ENCODE measurements at places on chromosomes 12 and 14.
A peak's percentile ranks its signal among the peaks of the same experiment; 100 is the strongest.

GRCh38 chr12:122979001-122979907 is 1.2 kb upstream of the ARL6IP4 start:
- H3K4me3 ChIP-seq, result peak overlapping the region; percentile 81
- peak overlapping the region; percentile 83 for H3K27ac ChIP-seq
- H3K4me1 ChIP-seq, result peaks cover 80% of the 10 kb centered on the region
- no peaks in the 10 kb centered on the region for H3K27me3 ChIP-seq

DNA sequence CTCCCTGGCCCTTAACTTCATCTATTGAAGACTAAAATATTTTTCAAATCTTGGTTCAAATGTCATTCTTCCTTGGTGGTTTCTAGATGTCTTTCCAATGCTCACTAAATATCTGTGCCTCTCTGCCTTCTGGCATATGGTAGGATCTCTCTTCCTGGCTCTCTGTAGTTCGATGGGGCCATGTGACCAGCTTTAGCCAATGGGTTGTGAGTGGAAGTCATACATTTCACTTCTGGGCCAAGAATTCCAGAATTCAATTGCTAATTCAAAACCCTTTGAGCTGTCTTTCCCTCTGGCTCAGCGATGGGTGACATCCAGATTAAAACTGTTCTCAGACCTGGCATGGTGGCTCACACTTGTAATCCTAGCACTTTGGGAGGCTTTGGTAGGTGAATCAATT is 25.8 kb upstream of the CTDSP2 start:
- H3K4me1 ChIP-seq, result peaks cover 26% of the 10 kb centered on the region
- H3K27ac ChIP-seq, result no peak overlapping the region

GRCh38 chr12:12689647-12690300 is 6.2 kb downstream of the GPR19 start:
- H3K27ac ChIP-seq, result no peak overlapping the region
- no peak for DNase-seq
- H3K27me3 ChIP-seq, result no peaks in the 10 kb centered on the region
- H3K4me3 ChIP-seq, result no peak overlapping the region

- H3K4me1 ChIP-seq, result peaks cover 7% of the 10 kb centered on the region
- no peak overlapping the region for H3K27ac ChIP-seq
- no peaks in the 10 kb centered on the region for H3K36me3 ChIP-seq
- no peaks in the 10 kb centered on the region for H3K27me3 ChIP-seq
- no peak overlapping the region for H3K4me3 ChIP-seq
- no peak for DNase-seq
Observed at GRCh38 chr12:121653999-121654398, 15.5 kb downstream of the MORN3 start.

DNA sequence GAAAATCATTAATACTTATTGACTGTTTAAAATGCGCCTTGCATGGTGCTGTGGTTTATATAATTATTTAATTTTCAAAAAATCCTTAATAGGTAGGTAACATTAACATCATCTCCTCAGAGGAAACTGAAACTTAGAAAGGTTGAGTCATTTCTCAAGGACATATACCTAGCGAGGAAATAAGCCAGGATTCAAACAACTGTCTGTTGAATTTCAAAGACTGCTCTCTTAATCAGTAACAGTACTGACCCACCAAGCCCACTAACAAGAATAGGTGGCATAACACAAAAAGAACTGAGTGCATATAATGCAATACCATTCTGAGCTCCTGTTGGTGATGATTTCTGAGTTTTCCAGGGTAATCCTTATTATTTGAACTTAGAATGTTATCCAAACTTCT is 174.3 kb downstream of the SOX5 start:
- no peaks in the 10 kb centered on the region for H3K36me3 ChIP-seq
- no peaks in the 10 kb centered on the region for H3K4me1 ChIP-seq
- no peak overlapping the region for H3K27ac ChIP-seq
- no peak for DNase-seq

DNA sequence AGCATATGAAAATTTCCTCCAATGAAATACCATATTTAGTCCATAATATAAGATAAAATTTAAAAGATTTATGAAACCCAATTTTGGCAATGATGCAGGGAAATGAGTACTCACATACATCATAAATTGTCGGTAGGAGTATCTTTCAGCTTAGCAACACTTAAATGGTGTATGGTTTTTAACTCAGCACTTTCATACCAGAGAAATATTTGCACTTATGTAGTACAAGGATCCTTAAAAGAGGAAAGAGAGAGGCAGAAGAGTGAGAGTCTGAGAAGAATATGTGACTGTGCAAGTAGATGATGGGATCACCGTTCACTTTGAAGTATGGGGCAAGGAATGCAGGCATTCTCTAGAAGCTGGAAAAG is 379.3 kb upstream of the DCN start:
- no peak for DNase-seq
- no peak overlapping the region for H3K4me3 ChIP-seq
- no peaks in the 10 kb centered on the region for H3K27me3 ChIP-seq

- DNase-seq, result no peak
- no peaks in the 10 kb centered on the region for H3K27me3 ChIP-seq
- no peaks in the 10 kb centered on the region for H3K36me3 ChIP-seq
- no peak overlapping the region for H3K27ac ChIP-seq
- H3K4me1 ChIP-seq, result no peaks in the 10 kb centered on the region
Observed at GRCh38 chr12:19665121-19665900, 226.0 kb downstream of the AEBP2 start.

- peak overlapping the region; percentile 73 for H3K27ac ChIP-seq
- H3K27me3 ChIP-seq, result no peaks in the 10 kb centered on the region
- peaks cover 22% of the 10 kb centered on the region for H3K4me1 ChIP-seq
- no peaks in the 10 kb centered on the region for H3K36me3 ChIP-seq
Observed at GRCh38 chr14:101875727-101876554, 88.4 kb upstream of the DYNC1H1 start.

DNA sequence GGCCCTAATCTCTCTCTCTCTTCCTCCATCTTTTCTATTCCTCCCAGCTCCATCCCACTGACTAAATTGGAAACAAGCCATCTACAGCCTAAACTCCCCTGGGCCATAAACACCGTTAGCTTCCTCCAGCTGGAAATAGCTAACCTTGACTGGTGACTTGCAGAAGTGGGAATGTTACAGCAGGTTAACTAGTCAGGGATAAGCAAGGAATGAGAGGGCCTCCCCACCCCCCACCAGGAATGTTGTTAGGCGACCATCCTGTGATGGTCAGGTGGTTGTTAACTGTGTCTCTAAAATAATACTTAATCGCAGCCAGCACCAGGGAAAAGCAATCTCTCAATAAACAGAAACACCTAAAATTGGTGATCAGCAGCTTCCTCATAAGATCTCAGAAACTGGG is 40.8 kb downstream of the MIS18BP1 start:
- H3K4me3 ChIP-seq, result no peak overlapping the region
- no peak for DNase-seq
- H3K4me1 ChIP-seq, result no peaks in the 10 kb centered on the region

DNA sequence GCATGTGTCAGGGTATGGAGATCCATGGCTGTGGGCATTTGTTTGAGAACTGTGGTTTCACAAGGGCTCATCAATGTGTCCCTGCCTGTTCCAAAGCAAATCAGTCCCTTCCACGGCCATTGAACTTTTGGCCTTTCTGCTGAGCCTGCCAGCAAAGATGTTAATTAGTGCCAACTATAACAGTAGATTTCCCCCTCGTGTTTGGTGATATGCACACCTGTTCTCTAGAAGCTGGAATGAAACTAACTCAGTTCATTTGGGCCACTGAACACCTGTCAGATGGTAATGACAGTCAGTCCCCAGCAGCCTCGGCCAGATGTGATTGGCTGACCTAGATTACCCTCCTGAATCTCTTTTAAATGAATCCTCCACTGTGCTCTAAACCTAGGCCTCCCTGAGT is 43.2 kb downstream of the IRAK3 start:
- no peaks in the 10 kb centered on the region for H3K36me3 ChIP-seq
- H3K27me3 ChIP-seq, result no peaks in the 10 kb centered on the region
- H3K4me3 ChIP-seq, result no peak overlapping the region
- DNase-seq, result no peak

DNA sequence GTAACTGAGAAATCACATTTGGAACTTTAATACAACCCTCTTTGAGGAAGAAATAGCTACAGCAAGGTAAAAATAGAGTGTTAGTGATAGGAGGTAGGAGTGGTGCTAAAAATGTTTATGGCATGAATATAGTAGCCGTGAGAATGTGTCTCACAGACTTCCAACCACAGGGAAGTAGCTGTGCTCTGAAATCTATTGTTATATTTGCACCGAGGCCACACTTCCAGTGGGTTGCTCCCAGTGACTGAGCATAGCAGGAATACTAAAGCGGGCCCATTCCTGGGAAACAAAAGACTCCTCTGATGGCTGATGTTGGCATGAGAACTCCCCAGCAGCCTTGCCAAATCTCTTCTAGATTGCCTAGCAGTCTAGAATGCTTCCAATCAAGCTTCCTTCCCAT is 174.1 kb upstream of the PLXNC1 start:
- no peak overlapping the region for H3K27ac ChIP-seq
- H3K27me3 ChIP-seq, result no peaks in the 10 kb centered on the region
- H3K36me3 ChIP-seq, result no peaks in the 10 kb centered on the region
- H3K4me3 ChIP-seq, result no peak overlapping the region

DNA sequence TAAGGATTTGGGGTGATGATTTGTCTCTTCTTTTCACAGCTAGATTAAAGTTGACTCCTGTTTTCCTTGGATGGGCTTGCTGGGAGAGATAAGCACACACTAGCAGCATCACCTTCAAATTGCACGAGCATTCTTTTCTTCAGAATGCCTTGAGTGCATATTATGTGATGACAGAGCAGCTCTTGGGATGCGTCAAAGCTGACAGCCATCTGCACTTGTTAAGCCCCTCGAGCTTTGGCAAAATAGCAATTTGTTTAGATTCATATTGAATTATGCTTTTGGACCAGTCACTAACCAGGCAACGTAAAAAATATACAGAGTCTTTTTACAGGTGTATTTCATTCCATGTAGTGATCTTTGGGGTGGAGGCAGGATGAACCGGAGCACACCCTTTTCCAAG is 407.0 kb downstream of the FUT8 start:
- H3K4me1 ChIP-seq, result no peaks in the 10 kb centered on the region
- H3K36me3 ChIP-seq, result no peaks in the 10 kb centered on the region
- DNase-seq, result no peak
- H3K27me3 ChIP-seq, result no peaks in the 10 kb centered on the region

- no peaks in the 10 kb centered on the region for H3K27me3 ChIP-seq
- peaks cover 4% of the 10 kb centered on the region for H3K36me3 ChIP-seq
- peaks cover 9% of the 10 kb centered on the region for H3K4me1 ChIP-seq
- no peak for DNase-seq
- no peak overlapping the region for H3K4me3 ChIP-seq
- H3K27ac ChIP-seq, result no peak overlapping the region
Observed at GRCh38 chr14:75470238-75470797, 42.5 kb downstream of the JDP2 start.

DNA sequence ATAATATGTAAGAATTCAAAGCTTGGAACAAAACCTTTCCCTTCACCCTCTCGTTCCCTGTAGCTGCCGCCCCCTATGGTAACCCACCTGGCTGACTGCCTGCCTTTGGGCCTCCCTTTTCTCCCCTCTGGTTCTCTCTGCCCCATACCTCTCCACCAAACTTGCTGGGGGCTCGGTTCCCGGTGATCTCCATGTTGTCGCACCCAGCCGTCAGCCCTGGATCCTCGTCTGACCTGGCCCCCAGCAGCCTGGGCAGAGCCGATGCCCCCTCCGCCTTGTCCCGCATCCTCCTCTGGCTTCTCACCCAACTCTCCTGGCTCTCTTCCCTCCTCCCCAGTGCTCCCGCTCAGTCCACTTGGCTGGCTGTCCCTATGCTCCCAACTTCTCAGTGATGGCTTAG is 4.5 kb downstream of the CYP46A1 start:
- no peak overlapping the region for H3K27ac ChIP-seq
- H3K27me3 ChIP-seq, result no peaks in the 10 kb centered on the region
- no peaks in the 10 kb centered on the region for H3K36me3 ChIP-seq
- H3K4me3 ChIP-seq, result no peak overlapping the region

GRCh38 chr12:2998789-2999264 is 39.6 kb downstream of the TEAD4 start:
- H3K4me1 ChIP-seq, result peaks cover 5% of the 10 kb centered on the region
- H3K4me3 ChIP-seq, result no peak overlapping the region
- peak overlapping the region; percentile 24 for H3K27ac ChIP-seq
- DNase-seq, result no peak

DNA sequence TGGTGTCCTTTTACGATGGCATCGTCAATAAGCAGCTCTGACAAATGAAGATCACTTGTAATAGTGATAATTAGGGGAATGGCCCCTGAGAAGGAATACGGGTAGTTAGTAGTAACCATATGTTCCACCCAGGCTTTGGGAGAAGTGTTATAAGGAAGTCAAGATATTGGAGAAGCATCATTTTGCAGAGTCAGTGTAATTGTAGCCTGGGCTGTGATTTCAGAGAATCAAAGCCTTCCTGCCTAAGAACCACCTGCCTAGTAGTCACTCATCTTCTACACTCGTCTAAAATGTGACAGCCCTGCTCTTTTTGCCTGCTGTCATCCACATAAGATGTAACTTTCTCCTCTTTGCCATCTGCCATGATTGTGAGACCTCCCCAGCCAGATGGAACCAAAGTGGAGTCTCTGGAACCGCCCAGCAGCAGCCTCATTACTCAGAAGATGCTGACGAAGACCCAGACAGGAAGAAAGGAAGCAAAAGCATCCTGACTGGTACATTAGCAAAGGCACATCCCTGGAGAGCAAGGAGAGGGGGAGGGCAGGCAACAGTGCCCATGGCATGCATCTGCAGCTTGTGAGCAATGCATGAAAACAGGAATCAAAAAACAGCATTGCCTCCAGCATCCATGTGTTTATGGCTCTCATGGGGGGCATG is 12.6 kb upstream of the EDDM3A start:
- H3K27me3 ChIP-seq, result no peaks in the 10 kb centered on the region
- H3K36me3 ChIP-seq, result no peaks in the 10 kb centered on the region
- no peaks in the 10 kb centered on the region for H3K4me1 ChIP-seq
- no peak overlapping the region for H3K4me3 ChIP-seq

- H3K4me3 ChIP-seq, result no peak overlapping the region
- peaks cover 35% of the 10 kb centered on the region for H3K4me1 ChIP-seq
- no peaks in the 10 kb centered on the region for H3K27me3 ChIP-seq
- no peak overlapping the region for H3K27ac ChIP-seq
- no peaks in the 10 kb centered on the region for H3K36me3 ChIP-seq
Observed at GRCh38 chr12:124829708-124830304, 33.9 kb downstream of the SCARB1 start.

Measured in vagina (tissue), 2 donors.